ENCODE measurements at places on chromosomes 13 and 19. TPM values are rescaled to one million over a fixed set of nuclear protein-coding genes. Genes with fewer than 3 reads are reported as not detected.

- DNase-seq = no peak
Measured at GRCh38 chr13:20728579-20729311, 25.2 kb downstream of the IL17D start.

- DNase-seq = no peak
Measured at GRCh38 chr19:46205183-46205984, 24.2 kb upstream of the IGFL1 start.

The LGALS7 gene
- 1.00 TPM for polyA plus RNA-seq

DNA sequence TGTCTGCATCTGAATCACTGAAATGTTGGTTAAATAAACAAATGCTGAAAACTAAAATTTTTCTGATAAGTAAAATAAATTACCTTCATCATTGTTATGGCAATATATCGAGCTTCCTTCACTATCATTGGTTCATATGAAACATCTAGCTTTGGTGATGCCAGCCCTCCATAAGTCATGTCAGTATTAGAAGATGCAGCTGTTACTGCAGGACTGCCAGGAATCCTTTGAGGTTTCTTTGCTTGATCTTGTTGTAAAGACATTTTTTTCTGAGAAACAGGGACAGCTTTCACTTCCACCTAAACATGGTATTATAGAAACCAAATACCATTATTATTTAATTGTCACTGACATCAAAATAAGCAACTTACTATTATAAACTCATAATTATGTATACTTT lies 123.7 kb upstream of the FBXL3 start:
- no peak for DNase-seq

- DNase-seq = no peak
Measured at GRCh38 chr19:54795758-54796157, 7.7 kb upstream of the KIR2DL4 start.

The ALKBH6 gene
- 14.0 TPM for polyA plus RNA-seq

DNA sequence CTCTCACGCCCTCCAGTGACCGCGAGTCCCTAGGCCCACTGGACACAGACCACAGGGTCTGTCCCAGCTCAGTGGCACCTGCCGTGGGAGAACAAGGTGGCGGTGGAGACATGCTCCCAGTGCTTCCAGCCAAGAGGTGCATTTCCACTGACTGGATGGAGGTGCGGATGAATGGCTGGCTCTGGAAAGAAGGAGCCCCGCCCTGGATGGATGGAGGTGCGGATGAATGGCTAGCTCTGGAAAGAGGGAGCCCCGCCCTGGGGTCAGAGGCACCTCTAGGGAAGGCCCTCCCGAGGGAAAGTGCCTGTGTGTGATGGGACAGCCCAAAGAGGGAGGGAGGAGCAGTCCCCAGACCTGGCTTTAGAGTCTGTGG lies 32.0 kb downstream of the NAXD start:
- no peak for DNase-seq

DNA sequence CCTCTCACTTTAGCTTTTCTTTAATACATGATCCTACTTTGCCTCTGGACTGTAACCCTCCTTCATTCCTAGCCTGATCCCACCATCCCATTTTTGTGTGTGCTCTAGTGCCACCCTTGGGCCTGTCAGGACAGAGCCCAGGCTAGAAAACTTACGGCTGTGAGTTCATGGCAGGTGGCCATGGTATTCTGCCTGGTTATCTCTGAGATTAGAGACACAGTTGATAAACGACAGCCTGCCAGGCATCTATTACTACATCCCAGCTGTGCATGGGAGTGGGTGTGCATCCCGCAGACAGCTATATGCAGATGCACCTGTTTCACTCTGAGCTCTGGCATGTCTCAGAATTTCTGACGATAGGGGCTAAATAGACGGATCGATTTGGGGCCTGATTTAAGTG lies 110.9 kb downstream of the HS6ST3 start:
- DNase-seq = no peak

GRCh38 chr19:6577476-6578125 lies 13.3 kb downstream of the CD70 start:
- no peak for DNase-seq

The METTL21C gene
- polyA plus RNA-seq = 0.82 TPM

DNA sequence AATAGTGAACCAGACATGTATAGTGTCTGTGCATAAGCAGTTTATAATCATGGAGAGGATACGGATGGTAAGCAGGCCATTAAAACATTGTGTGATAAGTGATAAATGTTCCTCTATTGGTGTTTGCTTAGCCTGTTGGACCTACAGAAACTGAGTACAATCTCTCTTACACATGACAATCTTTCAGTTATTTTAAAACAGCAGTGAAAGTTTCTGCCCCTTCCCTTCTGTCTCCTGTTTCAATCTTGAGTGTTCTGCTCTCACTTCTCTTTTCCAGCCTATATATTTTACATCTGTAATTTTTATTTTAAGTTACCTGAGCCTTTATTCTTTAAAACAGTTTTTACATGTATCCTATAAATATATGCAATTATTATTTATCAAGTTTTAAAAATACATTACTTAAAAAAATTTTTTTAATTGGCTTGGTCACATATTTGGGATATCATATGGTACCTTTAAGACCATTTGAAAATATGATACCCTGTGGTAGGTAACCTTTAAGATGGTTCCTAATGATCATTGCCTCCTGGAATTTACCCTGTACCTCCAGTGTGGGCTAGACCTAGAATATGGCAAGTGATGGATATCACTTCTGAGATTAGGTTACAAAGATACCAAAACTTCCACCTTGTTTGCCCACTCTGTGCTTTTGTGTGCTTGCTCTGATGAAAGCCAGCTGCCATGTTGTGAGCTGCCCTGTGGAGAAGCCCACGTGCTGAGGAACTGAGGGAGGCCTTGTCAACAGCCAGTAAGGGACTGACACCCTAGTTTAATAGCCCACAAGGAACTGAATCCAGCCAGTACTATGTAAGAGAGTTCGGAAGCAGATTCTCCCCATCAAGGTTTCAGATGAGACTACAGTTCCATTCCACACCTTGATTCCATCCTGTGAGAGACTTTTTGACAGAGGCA lies 99.3 kb downstream of the DHRS12 start:
- no peak for DNase-seq

- DNase-seq = no peak
Measured at GRCh38 chr13:30774214-30774730, 38.9 kb downstream of the ALOX5AP start.

DNA sequence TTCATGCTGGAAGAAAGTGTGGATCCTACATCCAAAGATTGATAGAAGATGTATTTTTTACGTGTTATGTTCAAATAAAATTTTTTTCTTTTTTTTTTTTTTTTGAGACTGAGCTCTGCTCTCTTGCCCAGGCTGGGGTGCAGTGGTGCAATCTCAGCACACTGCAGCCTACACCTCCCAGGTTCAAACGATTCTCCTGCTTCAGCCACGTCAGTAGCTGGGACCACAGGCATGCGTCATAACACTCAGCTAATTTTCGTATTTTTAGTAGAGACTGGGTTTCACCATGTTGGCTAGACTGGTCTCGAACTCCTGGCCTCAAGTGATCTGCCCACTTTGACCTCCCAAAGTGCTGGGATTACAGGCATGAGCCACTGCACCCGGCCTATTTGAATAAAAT lies 65.7 kb downstream of the KLF12 start:
- DNase-seq = no peak

GRCh38 chr13:46038296-46038695 lies 14.2 kb downstream of the ZC3H13 start:
- DNase-seq = no peak

The CEACAM20 gene
- not detected for polyA plus RNA-seq

DNA sequence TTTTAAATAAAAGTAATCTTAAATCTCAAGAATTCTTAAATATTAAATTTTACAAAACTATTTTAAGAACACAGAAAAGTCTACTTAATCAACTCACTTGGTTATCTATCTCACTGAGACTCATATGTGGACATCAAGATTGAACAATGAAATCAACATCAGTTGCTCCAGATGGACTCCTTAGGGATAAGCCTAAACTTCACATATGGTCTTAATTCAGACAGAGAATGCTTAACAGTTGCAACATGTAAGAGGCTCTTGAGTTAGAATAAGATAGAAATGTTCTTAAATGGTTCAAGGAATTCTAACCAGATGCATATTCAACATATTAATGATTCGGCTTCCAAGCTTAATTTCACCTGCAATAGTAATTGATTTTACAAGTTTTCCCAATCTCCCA lies 1730.9 kb downstream of the PCDH9 start:
- DNase-seq = no peak

GRCh38 chr13:87302034-87302433 lies 369.1 kb upstream of the SLITRK5 start:
- no peak for DNase-seq

The ZNF491 gene
- 4.8 TPM for polyA plus RNA-seq

DNA sequence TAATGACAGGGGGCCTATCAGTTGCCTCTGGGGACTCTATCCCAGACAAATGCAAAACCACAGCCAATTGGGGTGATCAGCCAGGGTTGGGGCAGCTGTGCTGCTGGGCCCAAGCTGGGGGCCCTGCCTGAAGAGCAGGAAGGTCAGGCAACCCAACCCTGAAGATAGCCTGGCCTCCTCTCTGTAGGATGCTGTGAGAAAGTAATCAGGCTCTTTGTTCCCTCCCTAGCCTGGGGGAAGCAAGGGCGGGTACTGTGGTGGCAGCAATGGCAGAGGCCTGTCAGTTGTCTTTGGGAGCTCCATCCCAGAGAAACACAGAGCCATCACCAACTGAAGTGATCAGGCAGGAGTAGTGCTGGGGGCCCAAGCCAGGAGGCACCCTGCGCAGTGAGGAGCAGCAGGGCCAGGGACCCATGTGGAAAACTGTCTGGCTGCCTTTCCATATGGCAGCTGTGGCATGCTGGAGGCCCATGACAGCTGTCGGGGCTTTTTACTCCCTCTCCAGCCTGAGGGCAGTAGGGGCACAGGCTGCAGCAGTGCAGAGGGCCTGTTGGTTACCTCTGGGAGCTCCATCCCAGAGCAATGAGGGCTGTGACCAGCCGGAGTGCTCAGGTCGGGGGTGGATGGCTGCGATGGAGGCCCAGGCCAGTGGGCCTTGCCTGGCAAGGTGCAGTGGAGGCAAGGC lies 73.6 kb upstream of the ATP12A start:
- DNase-seq = no peak

Measured in renal cortex interstitium (tissue), 15 donors.